Muscle of arm (tissue), 14 donors: ENCODE measurements at places on chromosomes 3 and 15. TPM values are rescaled to one million over a fixed set of nuclear protein-coding genes. Genes with fewer than 3 reads are reported as not detected.

Gene IQCH
- 0.92 TPM for polyA plus RNA-seq

Gene CA12
- polyA plus RNA-seq: 1.5 TPM

DNA sequence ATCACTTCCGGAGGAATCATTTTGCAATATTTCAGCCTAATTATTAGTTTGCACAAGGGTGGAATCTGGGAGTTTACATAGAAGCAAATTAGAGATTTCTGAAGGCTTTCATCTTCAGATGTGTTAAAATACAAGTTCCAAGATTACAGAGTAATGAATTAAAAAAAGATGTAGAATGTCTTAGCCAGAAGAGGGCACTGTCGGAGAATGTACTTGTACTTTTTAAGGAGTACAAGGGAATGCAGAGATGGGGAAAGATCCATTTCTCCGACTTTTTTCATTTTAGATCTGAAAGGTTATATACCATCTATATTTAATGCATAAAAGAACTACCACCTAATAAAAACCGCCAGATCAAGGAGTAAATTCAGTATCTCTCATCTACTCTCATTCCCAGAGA lies 43.1 kb upstream of the WDR5B start:
- DNase-seq: peak; percentile 21

- peak; percentile 65 for DNase-seq
These were observed 168.0 kb downstream of the SHOX2 start for GRCh38 chr3:157938154-157938779.

DNA sequence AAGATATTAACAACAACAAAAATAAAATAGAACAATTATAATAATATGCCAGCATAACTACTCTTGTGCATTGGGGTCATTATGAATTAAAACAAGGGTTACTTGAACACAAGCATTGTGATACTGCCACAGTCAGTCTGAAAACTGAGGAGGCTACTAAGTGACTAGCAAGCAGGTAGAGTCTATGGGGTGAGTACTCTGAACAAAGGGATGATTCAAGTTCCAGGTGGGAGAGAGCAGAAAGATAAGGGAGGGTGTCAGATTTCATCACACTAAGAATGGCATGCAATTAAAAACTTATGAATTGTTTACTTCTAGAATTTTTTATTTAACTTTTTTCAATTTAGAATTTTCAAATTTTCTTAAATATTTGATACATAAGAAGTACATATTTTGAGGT lies 754.4 kb upstream of the GOLIM4 start:
- no peak for DNase-seq

Gene SOX14
- polyA plus RNA-seq: not detected

DNA sequence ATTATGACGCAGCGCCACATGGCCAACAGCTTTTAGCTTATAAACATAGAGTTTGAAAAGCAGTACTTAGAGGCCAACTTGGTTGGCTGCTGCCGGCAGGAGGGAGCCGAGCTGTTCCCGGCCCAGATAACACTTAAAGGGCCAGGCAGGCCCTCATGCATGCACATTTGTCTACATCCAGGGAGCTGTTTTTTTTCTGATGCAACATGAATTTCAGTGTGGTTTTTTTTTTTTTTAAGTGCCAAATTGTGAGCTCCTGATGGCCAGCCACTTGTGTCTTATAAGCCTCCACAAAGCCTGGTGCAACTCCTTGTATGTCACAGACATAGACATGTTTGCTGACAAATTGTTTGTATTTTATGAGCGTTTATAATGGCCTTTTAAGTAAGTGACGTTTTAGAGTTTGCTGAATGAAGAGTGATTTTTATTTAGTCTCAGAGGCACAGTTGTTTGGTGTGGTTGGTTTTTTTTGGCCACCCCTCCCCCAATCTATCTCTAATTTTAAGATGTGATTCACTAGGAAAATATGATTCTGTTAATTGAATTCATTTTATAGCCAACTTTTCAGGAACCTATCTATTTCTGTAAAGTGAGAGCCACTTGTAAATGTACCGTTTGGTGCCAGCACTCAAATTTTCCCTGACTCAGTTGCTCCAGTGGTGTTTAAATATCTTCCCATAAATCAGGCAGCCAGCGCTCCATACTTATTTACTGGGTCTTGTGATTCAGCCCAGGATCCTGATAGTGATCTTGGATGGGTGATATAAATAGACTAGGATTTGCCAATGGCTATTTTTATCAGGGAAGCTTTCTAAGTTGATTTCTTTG lies 134.3 kb downstream of the VGLL4 start:
- peak; percentile 62 for DNase-seq

DNA sequence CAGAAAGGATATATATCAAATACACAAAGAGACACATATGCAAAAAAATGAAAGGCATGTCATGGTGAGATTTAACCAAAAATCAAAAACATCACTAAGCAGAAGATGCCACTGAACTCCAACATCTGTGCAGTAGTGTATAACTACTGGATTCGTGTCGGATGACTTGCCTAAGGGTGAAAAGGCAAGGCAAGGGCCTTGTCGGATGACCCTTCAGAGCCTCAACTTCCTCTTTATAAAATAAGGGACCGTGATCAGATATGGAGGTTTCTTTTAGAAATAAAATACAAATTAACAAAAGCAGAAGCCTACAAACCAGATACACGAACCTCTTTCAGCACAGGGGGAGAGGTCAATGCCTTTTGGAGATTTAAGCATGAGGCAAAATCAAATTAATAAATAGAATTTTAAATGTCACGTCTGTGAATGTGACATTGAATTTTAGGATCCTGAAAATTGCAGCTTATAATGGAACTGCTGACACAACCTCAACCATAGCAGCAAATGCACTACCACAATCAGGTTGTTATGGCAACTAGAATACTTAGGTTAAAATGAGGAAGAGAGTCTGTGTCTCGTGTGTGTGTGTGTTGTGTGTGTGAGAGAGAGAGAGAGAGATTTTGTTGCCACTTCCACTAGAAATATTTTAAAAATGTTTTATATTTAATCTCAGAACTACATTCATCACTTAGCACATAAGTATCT lies 8.3 kb upstream of the CHRM5 start:
- DNase-seq: no peak

- no peak for DNase-seq
These were observed 986.0 kb downstream of the ROBO2 start for GRCh38 chr3:78025916-78026315.

GRCh38 chr15:25548600-25548999 lies 109.8 kb upstream of the UBE3A start:
- no peak for DNase-seq

Gene SEC22A
- 13.0 TPM for polyA plus RNA-seq

DNA sequence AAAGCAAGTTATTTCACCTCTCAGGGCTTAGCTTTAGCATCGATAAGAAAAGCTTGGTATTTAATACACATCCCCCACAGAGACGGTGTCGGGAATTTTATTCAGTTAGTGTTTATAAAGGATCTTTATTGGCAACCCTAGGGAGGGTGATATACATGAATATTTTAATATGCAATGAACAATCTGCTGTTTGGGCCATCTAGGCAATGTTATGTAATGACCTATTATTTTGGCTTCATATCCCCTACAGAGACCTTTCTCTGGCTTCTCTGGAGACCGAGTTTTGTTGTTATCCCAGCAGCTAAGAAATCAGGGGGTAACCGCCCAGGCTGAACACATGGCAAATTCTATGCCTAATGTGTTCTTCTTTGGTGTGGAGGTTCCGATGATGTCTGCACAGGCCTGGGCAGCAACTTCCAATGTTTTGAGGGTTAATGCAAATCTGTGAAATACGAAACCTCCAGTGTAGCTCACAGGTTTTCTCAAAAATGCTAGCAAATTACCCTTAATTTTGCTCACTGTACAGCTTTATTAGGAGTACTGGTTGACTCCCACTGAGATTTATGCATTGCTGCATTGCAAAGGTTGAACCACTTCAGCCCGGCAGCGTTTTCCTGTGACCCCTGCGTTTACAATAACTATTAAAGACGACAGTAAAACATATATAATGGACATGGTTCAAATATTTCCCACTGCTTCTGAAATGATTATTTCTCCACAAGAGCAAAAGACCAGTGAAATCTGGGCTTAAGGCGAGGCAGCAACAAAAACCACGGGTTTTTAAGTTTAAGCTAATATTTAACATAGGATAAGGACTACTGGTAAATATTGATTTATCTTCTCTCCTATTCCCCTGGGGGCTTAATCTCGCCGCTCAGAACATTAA lies 298.3 kb upstream of the NR2E3 start:
- no peak for DNase-seq

GRCh38 chr3:37256447-37256846 lies 82.1 kb upstream of the LRRFIP2 start:
- no peak for DNase-seq

DNA sequence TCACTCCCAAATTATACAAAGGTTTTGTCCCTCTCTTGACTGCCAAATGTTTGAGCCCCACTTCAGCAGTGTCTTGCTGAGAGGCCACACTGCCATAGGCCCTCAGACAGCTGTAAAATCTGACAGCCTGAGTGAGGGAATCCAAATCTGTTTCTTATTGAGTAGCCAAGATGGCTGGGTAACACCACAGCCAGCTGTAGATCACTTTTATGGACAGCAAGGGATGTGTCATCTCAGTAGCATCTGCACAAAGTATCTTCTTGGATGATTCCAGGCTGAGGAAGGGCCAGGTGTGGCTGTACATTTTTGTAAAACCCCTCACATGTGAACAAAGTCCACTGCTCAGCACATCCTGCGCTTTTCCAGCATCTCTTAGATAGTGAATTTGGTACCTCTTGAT lies 237.0 kb upstream of the LRTM1 start:
- no peak for DNase-seq

Gene ALDH1L1
- polyA plus RNA-seq: 0.63 TPM

- DNase-seq: no peak
These were observed 414.0 kb upstream of the ZNF717 start for GRCh38 chr3:76199382-76199781.

DNA sequence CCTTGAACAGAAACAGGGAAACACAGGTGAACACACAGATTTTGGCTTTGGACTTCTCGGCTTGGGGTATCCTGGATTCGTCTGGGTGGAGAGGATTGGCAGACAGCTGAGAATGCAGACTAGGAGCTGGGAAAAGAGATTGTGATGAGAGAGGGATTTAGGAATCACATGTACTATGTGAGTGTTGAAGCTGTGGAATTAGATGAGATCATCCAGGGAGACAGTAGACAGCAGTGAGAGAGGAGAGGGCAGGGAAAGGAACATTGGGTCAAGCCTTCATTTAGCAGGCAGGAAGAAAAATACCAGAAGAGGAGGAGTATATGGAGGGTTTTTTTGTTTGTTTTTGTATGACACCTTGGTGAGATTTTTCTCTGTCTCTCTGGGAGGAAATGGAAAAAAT lies 262.1 kb upstream of the TBL1XR1 start:
- peak; percentile 73 for DNase-seq

- DNase-seq: no peak
These were observed 467.6 kb upstream of the CFAP20DC start for GRCh38 chr3:59517388-59517787.

Gene SEMA3F
- 9.1 TPM for polyA plus RNA-seq

- DNase-seq: no peak
These were observed 1.3 kb downstream of the GATM start for GRCh38 chr15:45376967-45377608.

GRCh38 chr15:97745481-97746071 lies 214.9 kb upstream of the ARRDC4 start:
- no peak for DNase-seq

DNA sequence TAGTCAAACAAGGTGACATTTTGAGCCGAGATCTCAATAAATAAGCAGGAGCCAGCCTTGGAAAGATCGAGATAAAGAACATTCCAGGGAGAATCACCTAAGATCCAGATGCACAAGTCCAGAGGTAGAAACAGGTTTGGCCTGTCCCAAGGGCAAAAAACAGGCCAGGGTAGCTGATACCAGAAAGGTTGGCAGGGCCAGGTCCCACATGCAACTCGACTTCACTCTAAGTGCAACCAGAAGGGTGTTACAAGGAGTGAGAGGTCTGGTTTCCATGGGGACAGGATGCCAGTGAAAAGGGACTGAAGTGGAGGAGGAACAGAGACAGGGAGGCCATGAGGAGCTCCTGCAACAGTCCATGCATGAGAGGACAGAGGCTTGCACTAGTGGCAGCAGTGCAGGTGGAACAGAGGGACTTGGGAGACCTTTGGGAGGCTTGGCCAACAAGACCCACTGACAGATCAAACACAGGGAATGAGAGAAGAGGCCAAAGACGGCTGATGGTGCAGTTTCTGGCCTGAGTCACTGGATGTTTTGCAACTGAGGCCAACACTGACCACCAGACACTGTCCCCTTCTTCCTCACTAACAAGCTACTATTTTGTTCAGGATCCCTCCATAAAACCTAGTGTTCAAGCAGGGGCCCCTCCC lies 5.2 kb downstream of the TPRA1 start:
- DNase-seq: no peak

Gene C3orf85
- not detected for polyA plus RNA-seq
